HCT116 (cell line): ENCODE measurements at places on chromosomes 1 and 21. TPM values are rescaled to one million over a fixed set of nuclear protein-coding genes. Genes with fewer than 3 reads are reported as not detected.

DNA sequence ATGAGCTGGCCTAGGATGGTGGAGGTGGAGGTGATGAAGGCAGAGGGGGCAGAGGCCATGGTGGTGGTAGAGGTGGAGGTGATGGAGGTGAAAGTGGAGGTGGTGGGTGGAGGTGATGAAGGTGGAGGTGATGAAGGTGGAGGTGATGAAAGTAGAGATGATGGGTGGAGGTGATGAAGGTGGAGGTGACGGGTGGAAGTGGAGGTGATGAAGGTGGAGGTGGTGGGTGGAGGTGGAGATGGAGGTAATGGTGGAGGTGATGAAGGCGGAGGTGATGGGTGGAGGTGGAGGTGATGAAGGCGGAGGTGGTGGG lies 19.7 kb upstream of the NPHP4 start:
- no peaks in the 10 kb centered on the region for H3K36me3 ChIP-seq
- H3K27me3 ChIP-seq = no peaks in the 10 kb centered on the region
- H3K27ac ChIP-seq = no peak overlapping the region
- no peak for DNase-seq
- H3K4me1 ChIP-seq = peaks cover 11% of the 10 kb centered on the region

GRCh38 chr21:39079617-39080016 lies 103.6 kb downstream of the PSMG1 start:
- H3K4me3 ChIP-seq = no peak overlapping the region
- no peaks in the 10 kb centered on the region for H3K36me3 ChIP-seq
- DNase-seq = no peak
- H3K27me3 ChIP-seq = no peaks in the 10 kb centered on the region
- peaks cover 4% of the 10 kb centered on the region; the same call in 1 of the 2 replicates for H3K4me1 ChIP-seq
- no peak overlapping the region for H3K27ac ChIP-seq

CACNA1S gene
- not detected for total RNA-seq

DNA sequence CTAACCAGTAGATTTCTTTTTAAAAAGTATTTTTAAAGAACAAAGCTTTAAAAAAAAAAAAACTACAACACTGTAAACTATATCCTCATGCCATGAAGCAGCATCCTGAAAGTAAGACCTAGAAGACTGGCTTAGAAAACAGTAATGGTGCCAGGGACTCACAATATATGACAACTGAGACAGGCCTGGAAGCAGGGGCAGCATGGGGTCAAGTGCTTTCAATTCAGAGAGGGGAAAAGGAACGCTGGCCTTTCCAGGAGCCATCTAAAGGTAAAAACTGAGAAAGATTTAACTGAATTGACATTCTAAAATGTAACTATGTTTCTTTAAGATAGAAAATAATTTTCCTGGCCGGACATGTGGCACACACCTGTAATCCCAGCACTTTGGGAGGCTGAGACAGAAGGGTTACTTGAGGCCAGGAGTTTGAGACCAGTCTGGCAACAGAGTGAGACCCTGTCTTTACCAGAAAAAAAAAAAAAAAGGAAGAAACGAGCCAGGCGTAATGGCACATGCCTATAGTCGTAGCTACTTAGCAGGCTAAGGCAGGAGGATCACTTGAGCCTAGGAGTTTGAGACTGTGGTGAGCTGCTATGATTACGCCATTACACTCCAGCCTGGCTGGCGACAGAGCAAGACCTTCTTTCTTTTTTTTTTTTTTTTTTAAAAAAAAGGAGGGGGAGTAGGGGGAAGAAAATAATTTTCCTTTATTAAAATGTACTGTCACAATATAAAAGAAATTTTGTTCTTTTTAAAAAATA lies 54.1 kb downstream of the SLC35D1 start:
- no peak overlapping the region for H3K4me3 ChIP-seq
- DNase-seq = no peak
- H3K27me3 ChIP-seq = no peaks in the 10 kb centered on the region
- no peaks in the 10 kb centered on the region for H3K4me1 ChIP-seq
- no peaks in the 10 kb centered on the region for H3K36me3 ChIP-seq

UBASH3A gene
- total RNA-seq = 0.07 TPM

SFN gene
- 245 TPM for total RNA-seq

- H3K27ac ChIP-seq = no peak overlapping the region
- no peak overlapping the region for H3K4me3 ChIP-seq
- no peaks in the 10 kb centered on the region for H3K36me3 ChIP-seq
- DNase-seq = no peak
These were observed 185.6 kb downstream of the CLEC20A start for GRCh38 chr1:178311164-178311563.

DNA sequence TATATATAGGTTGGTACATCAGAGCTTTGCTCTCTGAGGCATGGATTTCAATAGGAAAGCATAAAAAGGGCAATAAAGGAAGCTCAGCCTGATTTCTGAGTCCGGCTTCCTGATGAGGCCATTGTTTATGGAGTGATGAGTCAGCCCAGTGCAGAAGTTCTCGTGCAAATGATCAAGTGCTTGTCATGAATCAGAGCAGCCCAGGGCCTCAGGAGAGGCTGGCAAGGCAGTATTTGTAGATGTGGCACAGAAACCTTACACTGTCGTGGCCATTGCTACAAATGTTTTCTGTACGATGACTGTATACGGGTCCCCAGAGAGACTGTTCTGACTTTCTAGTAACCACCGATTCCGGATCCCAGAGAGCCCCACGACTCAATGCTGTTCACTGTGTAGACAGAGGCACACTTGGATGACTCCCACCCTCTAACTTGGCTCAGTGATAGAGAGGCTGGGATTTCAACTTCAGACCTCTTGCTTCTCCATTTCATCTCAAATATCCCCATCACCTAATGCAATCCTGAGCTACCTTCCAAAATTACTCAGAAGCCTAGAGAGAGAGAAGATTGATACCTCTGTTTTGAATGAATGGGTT lies 26.8 kb downstream of the UMODL1 start:
- peak; percentile 66 for DNase-seq
- H3K27me3 ChIP-seq = no peaks in the 10 kb centered on the region; the same call in 1 of the 2 replicates
- H3K4me3 ChIP-seq = no peak overlapping the region

DNA sequence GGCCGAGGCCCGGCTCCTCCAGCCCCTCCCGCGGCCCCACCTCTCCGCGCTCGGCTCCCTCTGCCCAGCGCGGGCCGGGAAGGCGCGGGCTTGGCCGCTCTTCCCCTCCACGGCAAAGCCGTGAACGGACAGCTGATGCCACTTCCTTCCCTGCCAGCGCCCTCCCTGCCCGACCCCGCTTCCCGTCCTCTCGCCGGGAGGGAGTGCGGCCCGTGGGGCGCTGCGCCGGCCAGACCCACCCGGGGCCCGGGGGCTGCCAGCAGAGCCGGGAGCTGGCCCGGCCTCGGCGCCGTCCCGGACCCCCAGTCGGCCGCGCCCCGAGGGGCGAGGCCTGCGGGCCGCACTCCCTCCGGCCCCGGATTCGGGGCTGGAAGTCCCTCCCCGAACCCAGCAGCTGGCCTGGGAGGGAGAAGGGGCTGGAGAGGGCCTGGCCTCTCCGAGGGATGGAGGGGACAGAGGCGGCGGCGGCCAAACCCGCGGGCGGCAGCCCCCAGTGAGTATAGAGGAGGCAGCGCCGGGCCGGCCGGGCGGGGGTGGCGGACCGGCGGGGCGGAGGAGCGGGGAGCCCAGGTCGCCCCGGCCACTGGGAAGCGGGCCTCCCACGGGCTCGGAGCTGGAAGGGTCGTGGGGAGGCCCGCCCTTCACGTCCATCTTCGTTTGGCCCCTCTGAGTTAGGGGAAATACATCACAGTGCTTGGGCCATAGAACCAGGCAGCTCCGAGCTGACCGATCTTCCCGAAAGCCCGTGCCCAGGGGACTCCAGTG lies at the start of gene KIAA1614:
TSS of gene KIAA1614 (plus strand) at position 97 of the 765 bp plus-strand sequence. CDS start at position 444, 347 bp downstream.
- H3K4me1 ChIP-seq = no peaks in the 10 kb centered on the region
- no peak within 1 kb of the TSS for H3K27ac ChIP-seq
- no peak for DNase-seq
- H3K27me3 ChIP-seq = no peaks in the 10 kb centered on the region
- H3K36me3 ChIP-seq = no peaks in the 10 kb centered on the region
- no peak within 1 kb of the TSS for H3K4me3 ChIP-seq

- DNase-seq = no peak
- no peaks in the 10 kb centered on the region for H3K36me3 ChIP-seq
- no peaks in the 10 kb centered on the region for H3K4me1 ChIP-seq
- H3K27ac ChIP-seq = no peak overlapping the region
These were observed 913.9 kb downstream of the BRINP3 start for GRCh38 chr1:189563784-189564183.
